ENCODE measurements at places on chromosomes 3 and 15.

DNA sequence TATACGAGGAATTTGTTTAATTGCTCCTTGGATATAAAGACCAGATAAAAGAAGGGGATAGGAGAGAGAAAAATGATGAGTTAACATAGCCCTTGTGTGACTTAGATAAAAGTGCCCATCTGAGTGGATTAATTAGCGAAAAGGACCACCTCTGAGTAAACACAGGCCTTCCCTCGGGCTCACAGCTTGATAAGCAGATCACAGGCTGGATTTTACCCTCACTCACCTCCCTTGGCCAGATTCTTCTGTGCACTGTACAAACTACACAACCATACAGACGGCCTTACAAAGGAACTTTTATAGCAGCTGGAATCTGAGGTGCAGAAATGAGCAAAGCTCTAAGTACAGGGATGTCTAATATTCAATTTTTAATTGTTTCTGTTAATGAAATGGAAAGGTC is 112.4 kb upstream of the STT3B start:
- DNase-seq: no peak

- no peak for DNase-seq
These were observed 59.6 kb upstream of the PPARG start for GRCh38 chr3:12229146-12229851.

- DNase-seq: no peak
These were observed 67.8 kb upstream of the IGF1R start for GRCh38 chr15:98580572-98580971.

DNA sequence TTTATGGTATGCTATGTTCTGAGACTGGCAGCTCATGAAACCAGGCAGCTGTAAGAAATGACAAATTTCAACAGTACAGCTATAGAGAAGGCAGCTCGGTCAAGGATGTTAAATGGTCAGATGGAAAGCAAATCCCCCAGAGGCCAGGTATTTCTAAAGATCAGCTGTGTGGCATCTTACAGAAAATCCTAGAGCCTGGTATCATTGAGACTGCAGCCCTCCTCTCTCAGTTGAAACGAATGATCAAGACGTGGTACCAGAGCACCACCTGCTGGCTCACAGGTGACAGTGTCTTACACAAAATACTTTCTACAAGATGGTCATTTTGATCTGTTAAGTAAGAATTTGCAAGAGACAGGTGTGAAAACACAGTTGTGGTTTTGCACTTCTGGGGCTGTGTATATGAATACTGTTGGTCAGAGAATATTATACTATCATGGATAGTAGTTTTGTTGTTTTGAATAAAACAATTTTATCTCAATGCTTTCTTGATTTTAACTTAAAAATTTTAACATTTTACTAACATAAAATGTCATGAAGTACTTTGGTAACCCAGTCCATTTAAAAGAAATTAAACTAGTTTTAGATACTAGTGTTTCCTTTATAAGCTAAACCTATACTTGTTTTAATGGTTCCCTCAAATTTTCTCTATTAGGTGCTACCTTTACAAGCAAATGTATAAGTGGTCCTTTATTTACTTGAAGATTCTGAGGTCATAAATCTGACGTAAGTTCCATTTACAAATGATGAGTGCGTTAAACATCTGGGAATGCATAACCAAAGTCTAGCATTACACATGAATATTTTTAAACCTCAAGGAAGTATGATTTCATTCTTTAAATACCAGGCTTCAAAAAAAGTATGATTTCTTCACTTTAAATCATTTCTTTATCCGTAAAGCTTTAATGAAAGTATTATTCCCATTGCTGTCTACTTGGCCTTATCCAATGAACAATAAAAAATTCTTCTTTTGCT is 121.8 kb downstream of the PDZRN3 start:
- peak; percentile 1 for DNase-seq

GRCh38 chr3:44685128-44685800 is 27.2 kb upstream of the ZNF502 start:
- DNase-seq: peak; percentile 13

- DNase-seq: no peak
These were observed 307.7 kb upstream of the C2CD4B start for GRCh38 chr15:62472616-62473299.

GRCh38 chr3:53168175-53168923 is 7.3 kb downstream of the PRKCD start:
- no peak for DNase-seq

DNA sequence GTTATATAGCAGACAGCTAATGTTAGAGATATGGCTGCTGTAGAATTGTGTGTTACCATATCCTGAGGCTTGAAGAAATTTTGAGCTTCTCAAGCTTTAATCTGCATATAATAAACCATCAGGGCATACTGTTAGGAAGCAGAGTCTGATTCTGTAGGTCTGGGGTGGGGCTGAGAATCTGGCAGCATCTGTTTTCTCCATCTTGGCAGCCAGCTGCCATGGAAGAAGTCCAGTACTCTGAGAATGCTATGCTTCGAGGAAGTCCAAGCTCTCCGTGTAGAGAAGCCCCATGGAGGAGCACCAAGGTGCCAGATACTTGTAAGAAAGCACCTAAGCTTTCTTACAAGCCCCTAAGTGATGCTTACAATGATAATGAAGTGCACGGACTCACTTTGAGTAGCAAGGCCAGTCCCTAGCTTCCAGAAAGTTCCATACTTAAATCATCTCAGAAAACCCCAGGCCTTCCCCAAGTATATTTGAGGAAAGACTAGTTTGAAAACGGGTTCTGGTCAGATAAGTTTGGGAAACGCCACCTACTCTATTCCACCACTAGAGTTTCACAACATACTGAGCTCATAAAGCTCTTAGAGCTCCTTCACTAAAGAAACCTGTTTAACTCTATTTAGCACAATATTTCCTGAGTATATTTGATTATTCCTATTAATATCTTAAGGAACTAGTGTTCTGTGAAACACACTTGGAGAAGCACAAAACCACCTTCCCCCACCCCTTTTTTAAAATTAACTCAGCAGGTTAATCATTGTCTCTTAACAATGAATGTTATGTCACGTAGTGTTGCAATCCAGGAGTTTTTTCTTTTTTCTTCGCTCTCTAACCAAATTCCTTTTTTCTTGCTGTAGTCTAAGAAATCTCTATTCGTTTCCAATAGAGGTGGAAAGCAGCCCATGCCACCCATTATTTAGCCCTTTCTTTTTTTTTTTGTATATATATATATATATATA is 59.9 kb upstream of the RASGRP1 start:
- no peak for DNase-seq

DNA sequence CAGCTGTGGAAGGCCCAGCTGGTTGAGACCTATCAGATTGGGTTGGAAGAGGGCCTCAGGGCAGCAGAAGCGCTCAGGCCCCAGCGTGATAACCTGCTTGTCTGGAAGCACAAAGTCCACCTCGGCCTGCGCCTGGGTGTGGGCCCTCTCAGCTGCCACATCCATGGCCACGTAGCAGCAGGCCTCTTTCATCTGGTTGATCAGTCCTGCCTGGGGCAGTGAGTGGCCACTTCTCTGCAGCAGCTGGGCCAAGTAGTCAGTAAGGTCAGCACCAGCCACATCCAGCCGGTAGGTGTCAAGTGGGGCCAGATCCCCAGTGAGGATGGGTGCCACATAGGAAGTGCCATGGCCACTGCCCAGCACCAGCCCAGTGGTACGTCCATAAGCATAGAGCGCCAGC is 3.9 kb upstream of the CAMKV start:
- no peak for DNase-seq

DNA sequence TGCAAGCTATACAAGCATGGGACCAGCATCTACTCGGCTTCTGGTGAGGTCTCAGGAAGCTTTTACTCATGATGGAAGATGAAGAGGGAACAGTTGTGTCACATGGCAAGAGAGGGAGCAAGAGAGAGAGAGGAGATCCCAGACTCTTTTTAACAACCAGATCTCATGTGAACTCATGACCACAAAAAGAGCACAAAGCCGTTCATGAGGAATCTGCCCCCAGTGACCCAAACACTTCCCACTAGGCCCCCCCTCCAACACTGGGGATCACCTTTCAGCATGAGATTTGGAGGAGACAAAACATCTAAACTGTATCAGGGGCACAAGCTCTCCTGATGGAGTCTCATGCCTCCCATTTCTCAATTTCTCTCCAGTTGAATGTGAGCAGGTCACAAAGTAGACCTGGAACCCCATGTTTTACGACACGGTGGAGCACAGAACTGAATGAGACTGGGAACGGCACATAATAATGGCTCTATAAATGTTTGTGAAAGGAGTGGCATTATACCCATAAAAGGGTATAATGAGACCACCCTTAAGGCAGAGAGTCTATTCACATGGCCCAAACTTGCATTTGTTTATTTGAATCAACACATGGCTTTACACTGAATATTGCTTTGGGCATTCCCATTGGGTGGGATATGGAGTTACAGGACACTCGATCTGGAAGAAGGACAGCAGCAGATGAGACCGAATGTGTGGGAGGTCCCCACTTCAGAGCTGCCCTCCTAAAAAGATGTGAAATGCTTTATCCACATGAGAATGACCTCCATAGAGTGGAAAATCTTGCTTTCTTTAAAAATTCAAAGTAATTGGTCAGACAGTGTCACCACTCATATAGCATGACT is 38.8 kb downstream of the IL16 start:
- no peak for DNase-seq

DNA sequence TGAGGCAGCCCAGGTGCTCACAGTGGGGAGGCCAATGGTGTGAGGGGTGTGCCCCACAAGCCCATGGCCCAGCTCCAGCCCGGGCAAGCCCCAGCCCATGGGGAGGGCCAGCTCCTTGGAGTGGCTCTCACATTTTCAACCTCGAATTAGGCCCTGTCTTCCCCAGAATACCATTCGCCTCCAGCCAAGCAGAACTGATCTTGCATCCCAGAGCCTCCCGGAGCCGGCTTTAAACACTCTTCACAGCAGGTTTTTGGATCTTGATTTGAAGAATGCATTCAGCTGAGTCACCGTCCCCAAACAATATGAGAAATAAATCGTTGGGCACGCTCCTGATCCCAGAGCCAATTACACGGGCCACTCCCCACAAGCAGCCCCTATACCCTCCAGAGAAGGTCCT is 23.7 kb downstream of the TPRA1 start:
- no peak for DNase-seq

DNA sequence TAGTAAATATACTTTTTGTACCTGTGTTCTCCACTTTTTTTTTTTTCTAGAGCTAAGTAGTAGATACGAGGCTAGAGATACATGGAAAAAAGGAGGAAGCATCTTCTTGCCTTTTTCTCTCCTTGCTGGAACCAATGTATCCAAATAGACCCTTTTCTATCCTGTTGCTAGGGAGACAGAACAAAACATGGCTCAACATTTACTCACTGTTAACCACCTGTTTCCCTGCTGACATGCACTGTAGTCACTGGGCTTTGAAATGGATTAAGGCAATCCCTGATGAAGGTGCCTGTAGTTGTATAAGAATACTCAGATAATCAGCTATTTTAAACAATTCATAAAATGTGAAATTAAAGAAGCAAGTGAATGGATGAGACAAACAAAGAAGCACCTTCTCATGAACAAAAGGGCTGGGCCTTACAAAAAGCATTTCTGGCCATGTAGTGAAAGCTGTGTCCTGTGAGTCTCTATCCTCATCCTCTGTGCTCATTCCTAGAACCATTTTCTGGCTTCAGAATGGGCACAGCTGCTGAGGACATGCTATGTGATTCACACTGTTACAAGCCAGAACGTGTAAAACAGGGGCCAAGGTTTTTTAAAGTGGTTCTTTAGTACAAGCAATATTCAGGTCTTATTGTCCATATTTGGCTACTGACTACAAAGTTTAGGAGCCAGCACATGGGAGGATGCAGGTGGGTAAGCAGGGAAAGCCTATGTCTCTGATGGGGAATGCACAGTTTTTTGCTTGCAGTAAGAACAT is 100.4 kb upstream of the NDN start:
- no peak for DNase-seq

GRCh38 chr3:156536524-156537316 is 18.2 kb downstream of the SSR3 start:
- DNase-seq: no peak

GRCh38 chr3:72351536-72351935 is 496.7 kb downstream of the SHQ1 start:
- no peak for DNase-seq

- DNase-seq: no peak
These were observed 49.4 kb upstream of the HES1 start for GRCh38 chr3:194086388-194087075.

GRCh38 chr15:57770495-57770894 is 64.0 kb downstream of the POLR2M start:
- no peak for DNase-seq

- no peak for DNase-seq
These were observed 26.7 kb downstream of the AMOTL2 start for GRCh38 chr3:134347551-134347950.

GRCh38 chr15:69042531-69042930 is 28.0 kb downstream of the NOX5 start:
- no peak for DNase-seq

DNA sequence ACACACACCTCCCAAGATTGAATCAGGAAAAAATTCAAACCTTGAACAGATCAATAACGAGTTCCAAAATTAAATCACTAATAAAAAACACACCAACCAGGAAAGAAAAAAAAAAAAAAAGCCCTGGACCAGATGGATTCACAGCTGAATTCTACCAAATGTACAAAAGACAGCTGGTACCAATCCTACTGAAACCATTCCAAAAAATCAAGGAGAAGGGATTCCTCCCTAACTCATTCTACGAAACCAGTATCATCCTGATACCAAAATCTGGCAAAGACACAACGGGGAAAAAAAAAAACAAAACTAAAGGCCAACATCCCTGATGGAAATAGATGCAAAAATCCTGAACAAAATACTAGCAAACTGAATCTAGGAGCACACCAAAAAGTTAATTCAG is 54.4 kb upstream of the SLC12A8 start:
- no peak for DNase-seq

DNA sequence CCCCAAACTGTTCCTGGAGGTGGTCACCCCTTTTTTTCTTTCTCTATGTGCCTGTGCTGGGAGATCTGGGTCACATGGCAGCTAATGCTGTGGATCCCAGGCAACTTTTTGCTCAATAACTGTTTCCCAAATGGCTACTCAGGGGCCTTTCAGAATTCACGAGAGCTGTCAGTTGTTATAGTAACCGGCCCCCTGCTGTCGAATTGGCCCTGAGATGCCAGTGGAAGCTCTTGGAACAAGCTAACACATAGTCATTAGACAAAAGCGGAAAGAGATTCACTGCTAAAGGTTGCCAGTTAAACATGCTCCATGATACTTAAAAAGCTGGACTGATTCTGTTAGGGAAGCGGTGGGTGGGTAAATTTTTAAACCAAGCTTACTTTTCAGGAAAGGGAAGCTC is 144.1 kb downstream of the FEZF2 start:
- DNase-seq: no peak

GRCh38 chr3:29057326-29057725 is 223.5 kb upstream of the RBMS3 start:
- no peak for DNase-seq

GRCh38 chr3:9223672-9224071 is 25.8 kb downstream of the SRGAP3 start:
- no peak for DNase-seq
